ENCODE measurements at places on chromosomes 3 and 15.

DNA sequence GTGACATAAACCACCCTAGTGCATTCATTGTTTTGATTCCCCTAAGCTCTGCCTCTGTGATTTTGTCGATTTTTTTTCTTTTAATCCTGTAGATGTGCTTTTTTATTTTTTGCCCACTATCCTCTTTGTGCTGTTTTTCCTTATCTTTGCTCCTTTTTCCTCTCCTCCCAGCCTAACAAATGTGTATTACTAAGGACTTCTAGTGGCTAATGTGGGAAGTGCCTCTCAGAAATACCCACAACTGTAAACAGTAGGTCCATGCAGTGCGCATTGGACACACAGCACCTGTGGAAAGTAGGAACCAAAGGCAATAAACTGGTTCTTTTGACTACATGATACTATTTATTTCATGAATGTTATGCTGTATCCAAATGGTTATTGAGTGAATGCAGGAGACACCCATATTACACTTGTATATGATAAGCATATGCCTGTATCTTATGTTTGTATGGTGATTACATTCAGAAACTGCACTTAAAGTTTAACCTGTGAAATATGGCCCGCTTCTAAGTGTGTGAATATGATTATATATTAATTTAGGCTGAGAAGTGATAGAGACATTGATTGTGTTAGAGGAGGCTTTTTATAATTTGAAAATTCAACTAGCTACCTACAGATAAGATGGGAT lies 147.8 kb downstream of the PLCL2 start:
- DNase-seq = no peak

DNA sequence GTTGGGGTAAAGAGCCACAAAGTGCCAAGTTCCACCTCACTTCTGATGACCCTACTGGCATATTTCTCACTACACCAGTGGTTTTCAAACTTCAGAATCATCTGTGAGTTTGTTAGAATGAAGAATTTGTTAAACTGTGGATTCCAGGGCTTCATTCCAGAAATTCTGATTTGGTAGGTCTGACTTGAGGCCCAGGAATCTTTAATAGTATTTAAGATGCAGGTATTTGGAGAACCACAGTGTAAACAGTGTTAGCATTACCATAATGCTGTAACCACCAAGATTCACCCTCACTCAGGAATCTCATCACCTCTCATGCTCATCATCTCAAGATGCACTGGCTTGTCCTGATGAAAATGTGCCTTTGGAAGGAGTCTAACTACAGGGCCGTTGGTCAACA lies 6.0 kb downstream of the KCNMB3 start:
- no peak for DNase-seq

DNA sequence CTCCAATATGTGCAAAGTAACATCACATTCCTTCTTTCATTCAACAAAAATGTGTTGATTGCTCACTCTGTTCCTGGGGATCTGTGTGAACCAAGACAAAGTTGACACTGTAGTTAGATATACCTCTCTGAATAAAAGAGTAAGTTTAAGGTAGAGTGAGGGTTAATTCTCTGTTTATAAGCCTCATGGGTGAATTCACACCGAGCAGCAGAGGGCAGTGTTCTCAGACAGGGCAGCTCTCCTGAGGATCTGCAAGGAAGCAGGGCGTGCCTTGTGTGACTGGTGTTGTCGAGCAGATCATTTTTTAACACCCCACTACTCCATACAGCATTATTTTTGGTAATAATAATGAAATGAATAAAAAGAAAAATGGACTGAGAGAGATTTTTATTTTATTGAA lies 34.4 kb downstream of the PAQR9 start:
- DNase-seq = peak; percentile 21

DNA sequence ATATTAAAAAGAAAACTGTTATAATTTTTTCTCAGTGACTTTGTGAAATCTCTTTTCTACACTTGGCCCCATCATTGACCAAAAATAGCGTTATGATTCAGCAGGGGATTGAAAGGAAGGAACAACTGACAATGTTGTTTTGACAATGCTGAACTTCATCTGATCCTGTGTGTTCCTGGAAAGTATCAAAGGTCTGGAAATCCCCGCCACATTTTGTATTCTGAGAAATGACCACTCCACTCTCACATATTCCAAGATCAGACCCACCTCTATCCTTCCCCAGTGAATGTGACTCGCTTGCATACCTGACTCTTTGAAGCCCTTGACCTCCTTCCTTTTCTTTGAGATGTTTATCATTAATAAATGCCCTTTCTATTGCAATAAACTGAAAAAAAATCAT lies 9.7 kb upstream of the RIOX2 start:
- DNase-seq = no peak

Data from activated CD8-positive, alpha-beta memory T cell treated with anti-CD3 and anti-CD28 coated beads, Interleukin-2, amount 50 U/mL, for 4 hours (primary cell).